ENCODE measurements at places on chromosomes 6 and 20.

- DNase-seq = no peak
These were observed 58.0 kb upstream of the GATA5 start for GRCh38 chr20:62533591-62534495.

DNA sequence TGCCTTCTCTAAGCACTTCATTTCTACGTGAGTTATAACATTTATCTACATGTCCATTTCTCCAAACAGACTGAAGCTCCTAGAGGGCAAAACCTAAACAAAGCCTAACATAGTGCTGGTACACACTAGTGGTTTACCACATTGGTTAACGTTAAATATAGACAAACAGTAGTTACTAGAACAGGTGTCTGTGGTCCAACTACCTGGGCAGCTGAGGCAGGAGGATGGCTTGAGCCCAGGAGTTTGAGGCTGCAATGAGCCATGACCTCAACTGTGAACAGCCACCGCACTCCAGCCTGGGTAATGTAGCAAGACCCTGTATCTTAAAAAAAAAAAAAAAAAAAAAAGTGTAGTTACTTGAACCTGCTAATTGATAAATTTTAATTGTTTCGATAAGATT is 26.5 kb downstream of the PTPRK start:
- no peak for DNase-seq

GRCh38 chr6:45737331-45738056 is 278.2 kb downstream of the CLIC5 start:
- DNase-seq = no peak

GRCh38 chr20:53439616-53440015 is 154.0 kb downstream of the ZNF217 start:
- no peak for DNase-seq

GRCh38 chr6:132380358-132381029 is 20.8 kb downstream of the MOXD1 start:
- no peak for DNase-seq

DNA sequence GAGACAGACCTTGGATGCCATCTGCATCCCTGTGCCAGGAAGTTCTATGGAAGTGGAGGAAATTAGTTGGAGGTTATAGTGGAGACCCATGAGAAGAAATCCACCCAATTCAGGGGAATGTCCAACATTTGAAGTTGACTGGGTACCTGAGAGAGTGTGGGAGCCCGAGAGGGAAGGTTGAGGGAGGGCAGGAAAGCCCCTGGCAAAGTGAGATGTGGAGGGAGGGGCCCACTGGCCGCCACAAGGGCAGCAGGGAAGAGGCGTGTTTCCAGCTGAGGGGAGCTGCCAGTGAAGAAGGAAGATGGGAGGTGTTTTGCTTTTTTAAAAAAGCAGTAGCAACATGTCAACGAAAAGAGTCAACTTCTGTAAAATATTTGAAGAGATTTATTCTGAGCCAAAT is 16.3 kb upstream of the SERPINB9 start:
- DNase-seq = no peak

Data from NCI-H2171 treated with DMSO at 0.1 percent for 48 hours (cell line).